NCI-H526 treated with DMSO at 0.1 percent for 48 hours (cell line): ENCODE measurements at places on chromosomes 16 and 17.

DNA sequence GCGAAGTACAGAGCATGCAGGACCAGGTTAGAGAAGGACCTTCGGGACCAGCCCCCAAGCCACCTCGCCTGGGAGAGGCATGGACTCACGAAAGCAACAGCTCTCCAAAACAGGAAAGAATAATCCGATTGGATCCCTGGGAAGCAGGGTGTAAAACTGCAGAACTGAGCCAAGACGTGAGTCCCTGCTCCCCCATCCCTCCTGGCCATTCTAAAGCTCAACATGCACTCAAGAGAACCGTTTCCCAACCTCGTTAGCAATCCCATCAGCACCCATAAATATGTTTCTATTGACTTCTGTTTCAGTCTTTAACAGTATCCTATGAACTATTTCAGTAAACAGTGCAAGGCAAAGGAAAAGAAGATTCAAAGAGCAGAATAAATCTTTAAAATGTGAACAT, 167.0 kb downstream of the COPRS start:
- no peak for DNase-seq

- DNase-seq = peak; percentile 7
Observed at GRCh38 chr17:10646392-10646990, 10.6 kb downstream of the MYH3 start.

GRCh38 chr16:84592718-84593117, 25.2 kb downstream of the COTL1 start:
- DNase-seq = no peak

DNA sequence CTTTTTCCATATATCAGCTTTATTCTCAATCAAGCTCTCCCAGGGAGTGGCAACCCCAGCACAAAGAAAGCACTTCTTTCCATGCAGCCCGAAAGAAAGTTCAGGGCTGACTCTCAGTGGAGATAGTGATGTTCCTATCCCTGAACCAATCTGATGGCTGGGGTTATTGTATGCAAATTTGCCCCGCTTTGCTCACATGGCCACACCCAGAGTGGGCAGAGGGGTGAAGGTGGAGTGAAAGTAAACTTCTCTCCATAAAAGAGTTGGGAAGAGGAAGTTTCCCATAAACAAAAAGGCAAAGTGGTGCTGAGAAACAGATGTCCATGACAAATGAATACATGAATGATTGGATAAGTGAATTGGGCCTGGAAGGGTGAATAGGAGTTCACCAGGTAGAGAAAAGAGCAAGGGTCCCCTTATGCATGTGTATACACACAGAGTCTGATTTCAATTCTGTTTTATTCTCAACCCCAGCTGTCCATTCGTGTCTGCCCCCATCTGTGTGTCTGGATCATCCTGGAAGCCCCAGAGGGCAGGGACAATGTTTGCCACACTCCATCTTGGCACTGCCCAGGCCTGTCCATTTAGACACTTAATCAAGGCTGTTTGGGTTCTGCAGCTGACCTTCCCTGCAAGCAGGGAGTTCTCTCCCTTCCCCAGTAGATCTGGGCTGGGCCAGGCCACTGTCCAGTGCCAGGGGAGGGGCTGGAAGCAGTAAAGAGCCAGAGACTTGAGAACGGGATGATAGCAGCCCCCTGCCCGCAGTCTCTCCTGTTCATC, 14.1 kb upstream of the NGFR start:
- DNase-seq = no peak

DNA sequence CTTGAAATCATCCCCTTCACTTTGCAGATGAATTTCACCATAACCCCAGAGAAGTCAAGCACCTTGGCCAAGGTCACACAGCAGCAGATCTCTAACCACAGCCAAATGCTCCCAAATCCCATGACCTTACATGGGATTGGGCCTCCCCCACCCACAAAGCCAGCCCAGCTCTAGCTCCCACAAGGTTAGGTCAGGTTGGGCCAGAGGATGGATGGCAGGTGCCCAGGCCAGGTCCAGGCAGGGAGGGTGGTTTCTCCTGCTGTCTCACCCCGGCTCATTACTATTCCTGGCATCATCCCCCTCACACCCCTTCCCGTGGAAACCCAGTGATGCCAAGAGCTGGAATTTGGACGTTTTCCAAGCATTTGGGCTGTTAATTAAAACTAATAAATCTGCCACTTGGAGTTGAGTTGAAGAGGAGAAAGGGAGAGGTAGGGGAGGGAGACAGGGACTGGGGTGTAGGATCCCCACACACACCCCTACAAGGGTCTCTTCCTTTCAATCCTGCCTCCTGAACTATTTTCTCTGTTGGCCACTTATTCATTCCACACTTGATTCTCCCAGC, 181.6 kb downstream of the TMEM132E start:
- DNase-seq = no peak

DNA sequence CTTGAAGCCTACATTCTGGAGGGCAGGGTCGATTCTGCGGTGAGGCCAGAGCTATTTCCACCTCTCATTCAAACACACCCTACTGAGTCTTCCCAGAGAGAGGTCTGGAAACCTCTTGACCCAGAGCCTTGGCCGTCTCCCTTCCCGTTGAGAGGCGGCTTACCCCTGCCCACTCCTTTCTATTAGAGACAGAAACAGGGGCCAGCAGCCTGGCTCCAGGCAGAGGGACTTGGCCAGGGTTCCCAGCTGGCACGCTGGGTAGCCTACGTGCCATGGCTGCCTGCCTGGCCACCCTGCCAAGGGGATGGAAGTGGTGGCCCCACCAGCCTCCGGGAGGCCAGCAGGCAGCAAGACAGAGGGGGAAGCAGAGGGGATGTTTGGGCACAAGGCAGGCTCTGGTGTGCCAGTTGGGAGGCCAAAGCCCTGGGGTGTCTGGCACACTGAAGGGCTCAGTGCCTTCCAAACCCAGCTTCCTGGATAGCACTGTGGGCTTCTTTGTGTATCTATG, 6.0 kb downstream of the STAC2 start:
- DNase-seq = no peak

DNA sequence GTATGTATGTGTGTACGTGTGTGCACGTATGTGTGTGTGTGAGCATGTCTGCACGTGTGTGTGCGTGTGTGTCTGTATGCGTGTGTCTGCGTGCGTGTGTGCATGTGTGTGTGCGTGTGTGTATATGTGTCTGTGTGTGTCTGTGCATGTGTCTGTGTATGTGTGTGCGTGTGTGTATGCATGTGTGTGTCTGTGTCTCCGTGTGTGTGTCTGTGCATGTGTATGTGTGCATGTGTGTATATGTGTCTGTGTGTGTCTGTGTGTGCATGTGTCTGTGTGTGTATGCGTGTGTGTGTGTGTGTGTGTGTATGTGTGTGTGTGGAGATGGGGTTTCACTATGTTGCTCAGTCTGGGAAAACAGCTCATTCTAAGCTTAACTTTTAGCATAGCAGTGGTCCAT, 43.9 kb downstream of the ATP2C2 start:
- DNase-seq = no peak

- no peak for DNase-seq
Observed at GRCh38 chr16:84898447-84898846, 78.7 kb downstream of the CRISPLD2 start.

DNA sequence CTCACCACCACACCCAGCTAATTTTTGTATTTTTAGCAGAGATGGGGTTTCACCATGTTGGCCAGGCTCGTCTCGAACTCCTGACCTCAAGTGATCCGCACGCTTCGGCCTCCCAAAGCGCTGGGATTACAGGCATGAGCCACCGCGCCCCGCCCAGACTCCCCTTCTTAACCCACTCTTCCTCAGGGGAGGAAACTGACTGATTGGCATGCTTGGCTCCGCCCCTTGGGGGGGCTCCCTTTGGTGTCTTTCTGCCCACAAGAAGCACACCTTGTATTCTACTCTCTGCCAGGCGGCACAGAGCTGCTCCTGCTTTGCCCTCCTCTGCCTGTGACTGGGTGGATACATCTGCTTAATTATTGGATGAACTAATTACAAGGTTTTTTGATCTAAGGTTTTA, 4.7 kb upstream of the ASGR2 start:
- no peak for DNase-seq

GRCh38 chr17:73237714-73238113, 24.0 kb downstream of the CPSF4L start:
- no peak for DNase-seq

- no peak for DNase-seq
Observed at GRCh38 chr16:51167170-51167895, 16.3 kb upstream of the SALL1 start.

DNA sequence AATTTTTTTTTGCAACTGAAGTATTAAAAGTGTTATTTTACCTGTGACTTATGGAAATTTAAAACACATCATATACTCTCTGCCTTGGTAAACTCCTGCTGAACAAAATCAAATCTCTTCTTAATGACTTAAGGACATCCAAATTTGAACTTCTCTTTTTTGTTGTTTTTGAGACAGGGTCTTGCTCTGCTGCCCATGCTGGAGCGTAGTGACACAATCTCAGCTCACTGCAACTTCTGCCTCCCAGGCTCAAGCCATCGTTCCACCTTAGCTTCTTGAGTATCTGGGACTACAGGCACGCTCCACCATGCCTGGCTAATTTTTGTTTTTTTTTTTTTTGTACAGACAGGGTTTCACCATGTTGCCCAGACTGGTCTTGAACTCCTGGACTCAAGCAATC, 56.1 kb downstream of the SKAP1 start:
- no peak for DNase-seq

DNA sequence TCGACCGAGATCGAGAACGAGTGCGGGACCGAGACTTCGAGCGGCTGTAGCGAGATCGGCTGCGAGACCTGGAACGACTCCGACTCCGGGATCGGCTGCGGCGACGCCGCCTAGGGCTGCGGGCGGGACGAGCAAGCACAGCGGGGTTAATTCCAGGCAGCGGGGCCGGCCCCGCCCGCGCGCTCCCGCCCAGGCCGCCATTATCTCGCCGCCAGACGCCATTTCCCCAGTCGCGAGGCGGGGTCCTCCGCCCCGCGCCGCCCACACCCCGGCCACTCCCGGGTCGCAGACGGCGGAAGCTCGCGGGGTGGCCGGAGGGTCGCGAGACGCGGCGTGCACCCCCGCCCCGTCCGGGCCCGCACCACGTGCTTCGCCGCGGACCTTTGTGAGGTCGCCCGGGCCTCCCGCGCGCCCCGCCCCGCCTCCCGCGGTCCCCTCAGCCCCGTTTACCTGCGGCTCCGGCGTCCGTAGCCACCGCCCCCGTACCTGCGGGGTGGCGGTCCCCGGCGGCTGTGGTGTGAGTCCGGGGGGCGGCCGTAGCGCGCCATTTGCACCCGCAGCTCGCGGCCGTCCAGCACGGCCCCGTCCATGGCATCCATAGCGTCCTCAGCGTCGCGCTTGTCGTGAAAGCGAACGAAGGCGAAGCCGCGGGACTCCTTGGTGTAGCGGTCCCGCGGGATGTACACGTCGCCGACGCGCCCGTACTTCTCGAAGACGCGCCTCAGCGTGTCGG, 616 bp downstream of the SRSF2 start:
- DNase-seq = peak; percentile 19

DNA sequence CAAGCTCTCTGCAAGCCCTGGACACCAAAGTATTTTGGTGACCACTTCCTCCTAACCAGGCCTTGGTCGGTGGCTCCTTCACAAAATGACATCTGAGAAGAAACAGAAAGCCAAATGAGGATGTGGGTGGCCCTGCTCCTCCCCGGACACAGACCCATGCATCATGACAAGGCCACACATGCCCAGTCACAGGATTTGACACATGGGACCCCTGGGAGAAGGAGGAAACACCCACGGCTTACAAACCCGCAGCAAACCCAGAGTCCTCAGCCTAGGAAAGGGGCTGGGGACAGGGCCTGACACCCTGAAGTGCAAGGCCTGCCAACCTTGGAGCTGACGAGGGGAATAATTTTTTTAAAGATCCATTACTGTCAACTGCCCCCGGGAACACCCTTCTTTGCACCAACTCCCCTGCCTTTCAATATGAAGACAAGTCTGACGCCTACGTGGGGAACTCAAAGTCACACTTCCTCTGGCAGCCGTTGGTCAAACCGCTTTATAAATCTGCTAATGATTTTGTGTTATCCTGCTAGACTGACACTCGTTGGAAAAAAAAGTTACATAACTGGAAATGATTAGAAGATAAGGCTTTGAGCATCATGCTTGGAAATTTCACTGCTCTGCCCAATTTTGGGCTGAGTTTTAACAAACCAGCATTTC, 41.3 kb downstream of the GAS7 start:
- no peak for DNase-seq

DNA sequence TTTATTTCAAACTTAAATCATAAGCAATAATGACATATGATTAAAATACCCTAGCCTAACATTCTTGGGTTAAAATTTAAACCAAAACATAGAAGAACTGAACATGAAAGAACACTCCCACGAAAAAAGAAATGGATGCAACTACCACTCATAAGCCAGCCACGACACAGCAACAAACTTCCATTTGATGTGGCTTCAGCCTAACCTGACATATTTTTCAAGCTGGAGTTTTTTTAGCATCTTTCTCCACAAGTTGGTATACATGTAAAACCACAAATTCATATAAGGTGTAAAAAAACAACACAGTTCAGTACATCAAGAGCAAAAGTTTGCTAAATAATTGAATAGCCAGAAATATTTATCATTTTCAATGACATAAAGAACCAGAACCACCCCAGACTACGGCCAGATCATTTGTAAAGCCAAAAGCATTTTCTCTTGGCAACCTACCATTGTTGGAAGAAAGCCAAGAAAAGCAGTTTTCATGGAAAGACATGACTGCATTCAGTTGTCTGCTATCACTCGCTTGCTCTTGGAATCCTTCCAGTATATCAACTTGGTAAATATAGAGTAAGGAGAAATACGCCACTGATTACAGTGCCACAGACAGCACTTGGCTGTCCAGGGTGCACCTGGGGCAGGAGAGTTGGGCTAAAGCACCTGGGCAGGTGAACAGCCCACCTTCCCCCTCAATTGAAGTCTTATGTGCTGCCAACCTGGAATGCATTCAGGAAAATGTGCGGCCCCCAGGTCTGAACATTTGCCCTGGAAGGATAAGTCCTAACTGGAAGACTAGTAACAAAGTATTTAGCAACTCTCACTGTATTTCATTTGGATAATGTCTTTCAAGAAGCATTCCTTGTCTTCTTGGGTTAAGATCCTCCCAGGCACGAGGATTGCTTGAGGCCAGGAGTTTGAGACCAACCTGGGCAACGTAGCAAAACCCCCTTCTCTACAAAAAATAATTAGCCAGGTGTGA, 60.5 kb downstream of the CREBBP start:
- DNase-seq = no peak
